Karpas-422 (cell line): ENCODE measurements at places on chromosomes 12 and 14. TPM values are rescaled to one million over a fixed set of nuclear protein-coding genes. Genes with fewer than 3 reads are reported as not detected.
A peak's percentile ranks its signal among the peaks of the same experiment; 100 is the strongest.

DNA sequence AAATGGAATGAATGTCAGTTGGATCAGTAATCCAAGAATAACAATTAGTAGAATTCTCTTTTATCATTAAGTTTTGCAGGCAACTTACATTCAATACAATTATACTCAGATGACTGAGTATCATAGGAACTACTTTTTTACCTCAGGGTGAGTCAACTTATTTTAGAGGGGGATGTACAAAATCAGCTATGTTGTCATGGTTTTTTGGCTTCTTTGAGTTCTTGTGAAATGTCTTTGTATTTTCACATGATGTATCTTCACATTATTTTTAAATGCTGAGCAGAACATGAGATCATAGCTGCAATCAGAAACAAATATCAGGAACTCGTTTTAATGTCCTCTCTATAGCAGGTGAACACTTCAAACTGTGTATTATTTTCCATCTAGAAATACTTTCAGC lies 65.3 kb upstream of the PTPRR start:
- no peaks in the 10 kb centered on the region for H3K27me3 ChIP-seq
- H3K27ac ChIP-seq = no peak overlapping the region
- H3K4me3 ChIP-seq = no peak overlapping the region
- H3K4me1 ChIP-seq = no peaks in the 10 kb centered on the region
- no peak for DNase-seq

Gene DLGAP5
- 24.0 and 42.4 TPM in 2 replicates for total RNA-seq

GRCh38 chr14:104111301-104112112 lies 26.0 kb downstream of the ASPG start:
- H3K27me3 ChIP-seq = no peaks in the 10 kb centered on the region
- no peak overlapping the region for H3K4me3 ChIP-seq
- no peaks in the 10 kb centered on the region for H3K4me1 ChIP-seq
- H3K27ac ChIP-seq = no peak overlapping the region
- no peak for DNase-seq

GRCh38 chr14:26199590-26200370 lies 398.1 kb downstream of the NOVA1 start:
- no peaks in the 10 kb centered on the region for H3K27me3 ChIP-seq
- H3K4me1 ChIP-seq = no peaks in the 10 kb centered on the region
- H3K27ac ChIP-seq = no peak overlapping the region
- H3K36me3 ChIP-seq = no peaks in the 10 kb centered on the region
- no peak for DNase-seq

- H3K36me3 ChIP-seq = 0 out of 2 replicates have a peak, but pooled peaks cover 5% of the 10 kb centered on the region
- H3K4me3 ChIP-seq = peak overlapping the region; percentile 85
- no peaks in the 10 kb centered on the region for H3K27me3 ChIP-seq
- peak overlapping the region; percentile 68 for H3K27ac ChIP-seq
- peaks cover 53% of the 10 kb centered on the region for H3K4me1 ChIP-seq
Observed at GRCh38 chr12:79687711-79688260, 3.0 kb downstream of the PAWR start.

DNA sequence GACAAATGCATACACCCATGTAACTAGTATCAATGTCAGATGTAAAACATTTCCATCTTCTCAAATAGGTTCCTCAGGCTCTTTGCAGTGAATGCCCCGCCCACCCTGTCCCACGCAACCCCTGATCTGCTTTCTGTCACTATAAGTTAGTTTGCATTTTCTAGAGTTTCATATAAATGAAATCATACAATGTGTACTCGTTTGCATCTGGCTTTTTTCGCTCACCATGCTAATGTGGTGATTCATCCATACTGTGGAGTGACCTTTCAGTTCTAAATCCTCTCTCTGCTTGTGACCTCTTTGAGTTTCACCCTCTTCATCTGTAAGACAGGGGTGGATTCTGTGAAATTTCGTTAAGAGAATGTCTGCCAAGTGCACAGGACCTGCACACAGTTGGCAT lies 30.6 kb upstream of the MSI1 start:
- H3K4me3 ChIP-seq = no peak overlapping the region
- H3K27me3 ChIP-seq = 0 out of 2 replicates have a peak, but pooled peaks cover 2% of the 10 kb centered on the region
- DNase-seq = peak; percentile 43
- H3K36me3 ChIP-seq = no peaks in the 10 kb centered on the region
- no peak overlapping the region for H3K27ac ChIP-seq

Gene NRL
- total RNA-seq = 1.5 and 2.5 TPM in 2 replicates

Gene STXBP6
- total RNA-seq = 0.14 and 1.3 TPM in 2 replicates

GRCh38 chr12:65449400-65449799 lies 170.9 kb downstream of the MSRB3 start:
- DNase-seq = no peak
- no peak overlapping the region for H3K27ac ChIP-seq
- H3K27me3 ChIP-seq = no peaks in the 10 kb centered on the region
- no peak overlapping the region for H3K4me3 ChIP-seq
- no peaks in the 10 kb centered on the region for H3K4me1 ChIP-seq

Gene NEK9
- 103 and 179 TPM in 2 replicates for total RNA-seq

DNA sequence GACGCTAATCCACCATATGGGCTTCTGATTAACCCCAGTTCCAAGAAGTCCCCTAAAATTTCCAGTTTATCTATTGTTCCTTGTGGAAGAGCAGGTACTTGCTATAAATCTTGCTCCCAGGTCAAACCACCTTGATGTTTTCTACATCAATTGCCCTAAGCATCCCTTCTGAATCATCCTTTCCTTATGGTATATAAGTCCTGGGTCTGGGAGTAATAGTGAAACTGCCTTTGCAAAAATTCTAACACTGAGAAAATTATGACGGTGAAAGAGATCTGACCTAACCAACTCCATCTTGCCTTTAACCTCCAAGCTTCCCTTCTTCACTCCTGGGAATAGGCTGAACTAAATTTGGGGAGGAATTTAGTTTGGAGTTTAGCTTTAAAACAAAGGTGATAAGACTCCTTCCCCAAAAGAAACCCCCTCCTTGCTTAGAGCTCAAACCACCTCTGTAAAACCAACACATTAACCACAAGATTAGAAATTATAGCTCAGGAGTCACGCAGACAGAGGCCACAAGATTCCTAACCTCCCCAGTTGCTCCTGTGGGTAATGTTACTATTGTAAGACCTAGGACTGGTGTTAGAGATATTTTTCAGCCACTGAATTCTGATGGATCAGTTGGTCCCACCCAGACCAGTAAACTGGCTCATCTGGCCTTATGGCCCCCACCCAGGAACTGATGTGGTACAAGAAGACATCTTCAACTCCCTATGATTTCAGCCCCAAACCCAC lies 33.8 kb upstream of the DTX1 start:
- H3K27ac ChIP-seq = no peak overlapping the region
- H3K36me3 ChIP-seq = no peaks in the 10 kb centered on the region
- no peak for DNase-seq
- peaks cover 4% of the 10 kb centered on the region for H3K4me1 ChIP-seq
- no peak overlapping the region for H3K4me3 ChIP-seq
